ENCODE measurements at places on chromosomes 5 and 9.

GRCh38 chr5:142849880-142850279 is 79.7 kb downstream of the ARHGAP26 start:
- no peak for DNase-seq

DNA sequence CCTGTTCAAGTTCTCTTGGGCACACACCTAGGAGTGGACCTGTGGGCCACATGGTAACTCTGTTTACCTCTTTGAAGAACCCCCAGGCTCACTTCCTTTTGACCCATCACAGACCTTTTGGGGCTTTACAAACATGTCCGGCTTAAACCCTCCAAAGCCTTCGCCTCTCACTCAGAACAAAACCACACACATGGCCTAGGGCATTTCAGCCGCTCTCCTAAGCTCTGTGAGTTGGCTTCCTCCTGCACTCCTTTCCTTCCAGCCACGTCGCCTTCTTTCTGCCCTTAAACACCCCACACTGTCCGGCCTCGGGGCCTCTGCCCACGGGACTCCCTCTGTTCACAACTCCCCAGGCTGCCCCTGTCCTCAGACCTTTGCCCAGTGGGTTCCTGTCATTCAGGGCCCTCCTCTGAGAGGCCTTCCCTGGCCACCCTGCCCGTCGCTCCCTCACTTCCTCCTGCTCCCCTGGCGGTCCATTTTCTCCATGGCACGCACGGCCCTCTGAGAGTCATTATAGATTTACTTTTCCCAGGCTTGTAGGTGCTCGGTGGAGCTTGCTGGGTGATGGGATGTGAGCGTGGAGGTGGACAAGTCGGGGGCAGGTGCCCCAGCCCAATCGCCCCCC is 1.9 kb downstream of the DOK3 start:
- DNase-seq: no peak

DNA sequence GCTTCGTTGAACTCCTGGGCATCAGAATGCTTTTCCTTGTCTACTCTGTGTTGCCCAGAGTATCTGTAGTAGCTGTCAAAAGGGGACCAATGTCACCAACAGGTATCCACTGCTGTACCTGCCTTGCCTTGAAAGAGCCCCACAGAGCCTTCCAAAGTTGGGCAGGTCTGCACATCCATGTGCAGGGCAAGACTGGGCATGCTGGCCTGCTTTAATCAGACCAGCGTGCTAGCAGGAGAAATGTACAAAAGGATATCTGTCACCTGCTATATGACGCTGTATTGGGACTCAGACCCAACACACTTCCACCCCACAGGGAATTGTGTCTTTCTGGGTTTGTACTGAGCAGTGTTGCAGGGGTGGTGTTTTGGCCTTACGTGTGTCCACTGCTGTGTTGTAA is 11.9 kb downstream of the DELE1 start:
- no peak for DNase-seq

- DNase-seq: no peak
Observed at GRCh38 chr5:123174916-123175481, 86.0 kb downstream of the PRDM6 start.

GRCh38 chr9:85430659-85431338 is 311.0 kb downstream of the AGTPBP1 start:
- no peak for DNase-seq

DNA sequence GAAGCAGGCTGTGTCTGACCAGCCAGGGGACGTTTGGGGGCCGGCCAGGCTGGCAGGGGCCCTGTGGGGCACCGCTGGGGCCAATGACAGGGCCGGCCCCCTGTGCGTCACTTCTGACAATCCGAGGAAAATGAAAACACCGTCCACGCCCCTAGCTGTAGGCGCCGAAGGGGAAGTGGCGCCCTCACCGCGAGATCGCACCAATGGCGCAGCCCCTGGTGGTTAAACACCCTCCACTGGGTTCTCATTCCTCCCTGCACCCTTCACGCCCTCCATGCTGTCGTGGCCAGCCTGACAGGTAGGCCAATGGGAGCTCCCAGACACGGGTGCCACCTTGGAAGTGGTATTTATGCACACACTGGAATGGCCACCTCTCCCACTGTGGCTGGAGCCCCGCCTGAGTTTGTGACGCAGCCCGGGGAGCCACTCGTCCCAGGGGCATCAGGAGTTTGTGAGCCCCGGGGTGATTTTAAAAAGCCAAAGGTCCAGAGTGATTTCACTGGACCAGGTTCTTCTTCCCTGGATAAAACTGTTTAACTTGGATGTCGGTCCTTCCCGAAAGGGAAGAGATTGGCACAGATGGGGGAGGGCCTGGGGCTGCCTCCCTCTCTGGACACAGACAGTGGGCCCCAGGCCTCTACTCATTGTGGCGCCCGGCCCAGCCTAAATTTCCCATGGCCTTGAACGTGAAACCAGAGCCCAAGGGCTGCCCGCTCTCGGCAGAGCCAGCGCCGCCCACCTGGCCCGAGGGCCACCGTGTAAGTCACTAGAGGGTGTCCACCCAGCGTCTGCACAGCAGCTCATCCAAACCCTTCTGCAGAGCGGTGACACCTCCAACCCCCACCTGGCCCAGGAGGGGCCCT is 49.7 kb downstream of the NKD2 start:
- DNase-seq: no peak

DNA sequence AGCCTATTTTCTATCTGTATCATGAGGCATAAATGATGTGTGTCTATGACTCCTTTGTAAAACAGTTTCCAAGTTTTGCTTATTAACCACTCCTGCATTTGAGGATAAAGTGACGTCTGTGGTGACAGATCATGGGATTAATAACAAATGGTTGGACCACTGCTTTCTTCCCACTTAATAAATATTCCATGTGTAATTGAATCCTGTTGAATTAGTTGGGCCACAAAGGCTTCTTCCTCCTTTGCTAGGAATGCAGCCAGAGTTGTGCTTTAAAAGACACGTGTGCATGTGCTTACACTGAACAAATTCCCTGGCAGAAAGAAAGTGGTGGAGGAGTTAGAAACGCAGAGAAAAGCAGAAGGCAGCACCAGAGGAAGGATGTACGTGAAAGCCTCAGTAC is 150.2 kb downstream of the ACTBL2 start:
- DNase-seq: no peak

- DNase-seq: no peak
Observed at GRCh38 chr5:14115323-14115895, 27.7 kb upstream of the TRIO start.

GRCh38 chr5:111675201-111675934 is 81.6 kb downstream of the NREP start:
- DNase-seq: no peak

DNA sequence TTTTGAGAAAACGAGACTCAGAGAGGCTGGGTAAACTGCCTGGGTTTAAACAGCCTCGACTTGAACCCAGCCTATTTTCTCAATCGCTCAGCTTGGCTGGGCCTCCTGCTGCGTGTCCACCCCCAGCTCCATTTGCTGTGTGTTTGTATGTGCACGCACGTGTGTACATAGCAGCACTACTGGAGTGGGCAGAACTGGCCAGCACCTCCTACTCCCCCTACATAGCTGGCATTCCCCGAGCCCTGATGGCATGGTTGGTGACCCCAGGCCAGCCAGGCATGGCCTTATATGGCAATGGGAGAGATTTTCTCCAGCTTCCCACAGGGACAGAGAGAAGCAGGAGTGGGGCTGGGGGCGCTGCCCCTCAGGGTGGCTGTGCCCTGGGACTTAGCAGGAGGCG is 4.1 kb downstream of the AIF1L start:
- no peak for DNase-seq

DNA sequence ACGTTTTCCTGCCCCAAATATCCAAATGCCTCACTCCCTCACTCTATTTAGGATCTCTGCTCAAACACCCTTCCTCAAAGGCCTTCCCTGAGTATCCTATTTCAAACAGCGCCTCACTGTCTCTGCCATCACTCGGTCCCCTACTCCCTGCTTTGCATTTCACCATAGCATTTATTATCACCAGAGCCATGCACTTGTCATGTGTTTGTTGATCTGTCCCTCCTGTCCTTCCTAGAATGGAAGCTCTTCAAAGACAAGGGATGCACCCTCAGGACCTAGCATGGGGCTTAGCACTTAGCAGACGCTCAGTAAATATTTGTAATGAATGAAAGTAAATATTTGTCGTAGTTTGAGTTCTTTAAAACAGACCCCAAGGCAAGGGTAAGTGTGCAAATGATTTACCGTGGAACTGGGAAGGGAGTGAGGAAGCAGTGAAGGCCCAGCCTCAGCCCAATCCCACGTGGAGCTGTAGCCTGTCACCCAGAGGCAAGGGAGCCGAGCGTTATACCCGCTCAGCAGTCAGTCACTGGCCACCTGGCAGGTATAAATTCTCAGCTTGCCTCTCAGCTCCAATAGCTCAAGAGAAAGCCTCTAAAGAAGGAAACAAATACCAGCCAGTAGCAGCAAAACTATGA is 97.7 kb upstream of the KIF2A start:
- DNase-seq: no peak

GRCh38 chr5:17021602-17021932 is 85.5 kb upstream of the MYO10 start:
- DNase-seq: no peak

DNA sequence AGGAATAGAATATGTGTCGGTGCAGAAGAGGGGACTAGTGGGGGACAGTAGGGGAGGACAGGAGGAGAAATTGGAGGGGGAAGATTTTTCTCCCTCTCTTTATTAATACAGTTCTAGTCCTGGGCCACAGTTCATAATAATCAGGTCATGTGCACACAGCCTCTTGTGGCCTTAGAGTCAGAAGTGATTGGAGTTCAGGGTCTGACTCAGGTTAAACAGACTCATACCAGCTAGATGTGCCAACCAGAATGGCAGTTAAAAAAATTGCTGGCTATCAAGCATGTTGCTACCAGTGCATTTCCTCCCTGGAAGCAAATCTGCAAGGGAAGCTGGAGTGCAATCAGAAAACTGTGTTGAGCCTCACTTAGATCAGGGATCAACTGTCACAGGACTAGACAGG is 132.7 kb upstream of the MAP1B start:
- DNase-seq: no peak

DNA sequence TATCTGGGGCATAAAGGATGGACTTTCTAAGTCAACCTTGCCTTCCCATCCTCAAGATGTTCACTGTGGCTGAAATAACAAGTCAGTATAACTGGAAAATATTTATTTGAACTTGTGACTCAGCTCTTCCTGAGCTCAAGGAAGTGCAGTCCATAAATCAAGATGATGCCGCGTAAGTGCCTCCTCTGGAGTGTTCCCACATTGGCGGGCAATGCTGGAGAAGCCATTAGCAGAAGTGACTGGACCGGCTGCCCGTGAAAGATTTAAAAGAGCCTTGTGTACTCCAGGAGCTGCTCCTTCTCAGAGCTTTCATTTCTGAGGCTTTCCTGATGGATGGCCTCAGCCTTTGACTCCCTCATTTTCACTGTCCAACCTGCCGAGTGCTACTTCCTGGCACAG is 17.4 kb downstream of the TMOD1 start:
- DNase-seq: no peak

GRCh38 chr5:136086783-136087566 is 45.7 kb upstream of the SMAD5 start:
- DNase-seq: no peak

DNA sequence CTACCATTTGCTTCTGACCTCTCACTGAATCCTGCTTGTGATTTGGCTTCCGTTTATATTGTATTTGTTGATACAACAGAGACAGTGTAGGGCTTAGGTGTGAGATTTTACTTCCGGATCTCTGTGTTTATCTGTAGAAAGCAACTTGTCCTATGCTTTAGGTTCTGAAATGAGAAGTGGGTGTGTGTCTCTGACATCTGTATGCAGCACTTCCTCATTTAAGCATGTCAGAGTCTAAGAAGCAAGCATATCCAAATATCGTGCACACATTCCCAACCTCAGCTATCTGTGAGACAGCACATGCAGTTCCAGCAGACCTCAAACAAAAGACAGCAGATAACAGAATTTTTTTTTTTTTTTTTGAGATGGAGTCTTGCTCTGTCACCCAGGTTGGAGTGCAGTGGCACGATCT is 16.3 kb downstream of the KLF9 start:
- DNase-seq: no peak
